ENCODE measurements at places on chromosomes 6 and 20.

- no peak for DNase-seq
Measured at GRCh38 chr6:55567558-55567957, 11.4 kb downstream of the HMGCLL1 start.

GRCh38 chr6:169456840-169457239, 203.2 kb upstream of the THBS2 start:
- DNase-seq, result no peak

- no peak for DNase-seq
Measured at GRCh38 chr6:31548544-31548873, 1.1 kb downstream of the NFKBIL1 start.

DNA sequence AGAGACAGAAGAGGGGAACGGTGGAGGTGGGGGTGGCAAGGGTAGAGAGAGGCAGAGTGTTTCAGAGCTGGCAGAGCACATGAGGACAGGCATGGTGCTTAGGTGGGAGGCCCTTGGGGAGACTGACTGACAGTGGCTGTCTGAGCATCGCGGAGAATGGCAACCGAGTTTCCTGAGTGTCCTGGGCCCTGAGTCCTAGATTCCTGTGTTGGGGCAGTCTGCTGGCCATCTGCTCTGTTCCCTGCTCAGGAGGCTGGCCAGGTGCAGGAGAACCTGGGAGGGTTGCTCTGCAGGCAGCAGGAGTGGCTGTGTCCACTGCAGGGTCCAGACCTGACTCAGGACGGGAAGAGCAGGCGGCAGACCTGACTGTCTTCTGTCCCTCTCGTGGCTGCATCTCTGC, 248.9 kb downstream of the LRFN2 start:
- no peak for DNase-seq

DNA sequence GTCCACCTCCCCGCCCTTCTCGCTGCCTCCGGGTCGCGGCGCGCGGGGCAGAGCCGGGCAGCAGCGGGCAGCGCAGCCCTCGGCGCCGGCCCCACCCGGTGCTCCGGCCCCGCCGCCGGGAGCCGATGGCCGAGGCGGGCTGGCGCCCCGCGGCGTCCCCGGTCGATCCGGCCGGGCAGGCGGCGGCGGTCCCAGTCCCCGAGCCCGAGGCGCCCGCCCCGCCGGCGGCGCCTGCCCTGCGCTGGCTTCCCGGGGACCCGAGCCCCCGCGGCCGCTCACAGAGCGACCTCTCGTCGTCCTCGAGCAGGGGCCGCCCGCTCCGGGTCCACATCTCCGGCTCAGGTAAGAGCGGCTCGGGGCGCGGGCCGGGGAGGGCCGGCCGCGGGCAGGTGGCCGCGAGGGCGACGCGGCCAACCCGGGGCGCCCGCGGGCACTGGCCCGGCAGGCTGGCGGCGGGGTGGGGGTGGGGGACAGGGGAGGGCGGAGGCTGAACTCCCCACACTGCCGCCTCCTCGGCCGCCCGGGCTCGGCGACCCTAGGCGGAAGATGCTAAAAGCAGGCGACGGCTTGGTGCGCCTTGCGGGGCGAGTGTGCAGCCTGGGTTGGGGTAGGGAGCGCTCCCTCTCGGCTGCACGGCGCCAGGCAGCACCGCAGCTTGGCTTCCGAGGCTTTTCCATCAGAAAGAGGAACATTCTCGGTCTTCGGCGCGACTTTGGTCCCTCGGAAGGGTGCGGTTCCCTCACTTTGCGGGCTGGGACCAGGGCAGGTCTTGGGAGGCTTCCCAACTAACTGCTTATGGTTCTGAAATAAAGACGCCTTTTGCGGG, 25.6 kb upstream of the FUCA2 start:
- peak; percentile 58 for DNase-seq

- DNase-seq, result no peak
Measured at GRCh38 chr20:46963196-46963529, 68.5 kb downstream of the EYA2 start.
